ENCODE measurements at places on chromosomes 13 and 19.

- no peak overlapping the region for H3K4me3 ChIP-seq
- H3K36me3 ChIP-seq: no peaks in the 10 kb centered on the region
- H3K4me1 ChIP-seq: no peaks in the 10 kb centered on the region
- H3K27ac ChIP-seq: no peak overlapping the region
- no peaks in the 10 kb centered on the region for H3K27me3 ChIP-seq
- DNase-seq: no peak
Measured at GRCh38 chr13:42561752-42562467, 12.0 kb upstream of the TNFSF11 start.

DNA sequence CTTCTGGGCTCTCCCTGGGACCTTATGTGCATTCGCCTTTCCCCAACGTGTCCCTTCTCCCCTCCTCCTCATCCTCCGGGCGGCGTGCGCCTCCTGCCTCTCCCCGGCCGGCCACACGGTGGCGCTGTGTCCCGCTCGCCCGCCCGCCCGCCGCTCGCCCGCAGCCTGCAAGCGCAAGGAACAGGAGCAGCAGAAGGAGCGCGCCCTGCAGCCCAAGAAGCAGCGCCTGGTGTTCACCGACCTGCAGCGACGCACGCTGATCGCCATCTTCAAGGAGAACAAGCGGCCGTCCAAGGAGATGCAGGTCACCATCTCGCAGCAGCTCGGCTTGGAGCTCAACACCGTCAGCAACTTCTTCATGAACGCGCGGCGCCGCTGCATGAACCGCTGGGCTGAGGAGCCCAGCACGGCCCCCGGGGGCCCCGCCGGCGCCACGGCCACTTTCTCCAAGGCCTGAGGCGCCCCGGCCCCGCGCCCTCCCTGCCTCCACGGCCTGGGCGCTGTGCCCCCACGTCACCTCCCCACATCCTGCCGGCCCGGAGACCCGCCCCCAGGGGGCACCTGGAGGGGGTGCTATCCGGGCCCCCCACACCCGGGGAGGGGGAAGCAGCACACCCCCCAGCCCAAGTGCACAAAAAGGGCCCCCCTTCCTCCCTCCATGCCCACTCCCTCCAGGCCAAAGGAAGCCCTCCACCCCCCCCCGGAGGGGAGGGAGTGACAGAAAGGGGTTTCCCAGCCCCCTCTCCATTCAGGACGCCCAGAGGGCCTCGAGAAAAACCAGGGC lies 21.9 kb downstream of the ONECUT3 start:
- H3K27me3 ChIP-seq: no peaks in the 10 kb centered on the region
- DNase-seq: no peak
- H3K4me1 ChIP-seq: peaks cover 46% of the 10 kb centered on the region
- no peak overlapping the region for H3K27ac ChIP-seq
- H3K36me3 ChIP-seq: peaks cover 51% of the 10 kb centered on the region

- no peaks in the 10 kb centered on the region for H3K36me3 ChIP-seq
- no peaks in the 10 kb centered on the region for H3K27me3 ChIP-seq
- no peaks in the 10 kb centered on the region for H3K4me1 ChIP-seq
Measured at GRCh38 chr13:86840250-86841191, 830.6 kb upstream of the SLITRK5 start.

DNA sequence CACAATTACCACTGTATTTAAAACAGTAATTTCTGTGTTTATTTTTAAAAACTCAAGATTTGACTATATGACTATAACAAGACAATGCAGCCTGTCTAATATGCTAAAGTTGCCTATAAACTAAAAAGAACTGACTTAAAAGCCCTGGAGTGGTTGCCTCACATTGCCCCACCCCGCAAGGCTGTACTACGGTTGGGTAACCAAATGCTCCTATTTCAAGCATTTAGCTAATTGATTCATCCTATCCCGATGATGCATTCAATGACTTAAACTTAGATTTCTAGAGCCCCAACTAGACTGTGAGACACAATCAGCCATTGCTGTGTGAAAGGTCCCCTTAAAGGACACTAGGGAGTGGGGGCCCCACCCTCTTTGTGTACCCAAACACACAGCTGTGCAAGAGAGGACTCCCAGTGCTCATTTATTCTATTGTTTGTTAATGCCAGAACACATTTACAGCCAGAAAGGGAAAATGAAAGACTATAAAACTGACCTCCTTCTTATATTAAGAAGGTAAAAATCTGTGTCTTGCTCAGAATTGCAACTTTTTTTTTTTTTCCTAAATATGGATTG lies 66.9 kb downstream of the MIPEP start:
- H3K27me3 ChIP-seq: no peaks in the 10 kb centered on the region
- H3K36me3 ChIP-seq: no peaks in the 10 kb centered on the region
- no peak for DNase-seq
- no peaks in the 10 kb centered on the region for H3K4me1 ChIP-seq

- H3K27ac ChIP-seq: peak overlapping the region; percentile 83
- DNase-seq: peak; percentile 72
- peak overlapping the region; percentile 94 for H3K4me3 ChIP-seq
Measured at GRCh38 chr19:57850553-57851017, 926 bp downstream of the ZNF587 start.

- H3K4me3 ChIP-seq: no peak overlapping the region
- DNase-seq: no peak
- no peaks in the 10 kb centered on the region for H3K27me3 ChIP-seq
- H3K36me3 ChIP-seq: peaks cover 5% of the 10 kb centered on the region
- no peak overlapping the region for H3K27ac ChIP-seq
- H3K4me1 ChIP-seq: no peaks in the 10 kb centered on the region
Measured at GRCh38 chr13:113607056-113607888, 22.7 kb downstream of the TFDP1 start.

DNA sequence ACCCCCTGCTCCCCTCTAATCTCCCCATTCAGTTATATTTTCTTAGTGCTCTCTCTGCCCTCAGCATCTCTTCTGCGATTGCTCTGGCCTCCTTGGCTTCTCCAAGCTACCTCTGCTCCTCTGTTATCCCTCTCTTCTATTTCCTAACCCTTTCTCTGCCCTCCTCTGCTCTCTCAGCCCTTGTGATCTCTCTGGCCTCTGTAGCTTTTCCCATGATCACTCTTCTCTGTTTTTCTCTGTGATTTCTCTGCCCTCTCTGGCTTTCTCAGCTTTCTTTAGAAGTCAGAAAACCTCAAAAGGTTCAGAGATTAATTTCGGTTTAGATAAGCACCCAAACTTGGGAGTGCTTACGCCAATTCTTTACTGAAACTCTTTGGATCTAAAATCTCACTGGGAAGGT lies 795.0 kb downstream of the DIAPH3 start:
- no peak overlapping the region for H3K27ac ChIP-seq
- H3K27me3 ChIP-seq: no peaks in the 10 kb centered on the region
- no peak for DNase-seq
- H3K36me3 ChIP-seq: no peaks in the 10 kb centered on the region

DNA sequence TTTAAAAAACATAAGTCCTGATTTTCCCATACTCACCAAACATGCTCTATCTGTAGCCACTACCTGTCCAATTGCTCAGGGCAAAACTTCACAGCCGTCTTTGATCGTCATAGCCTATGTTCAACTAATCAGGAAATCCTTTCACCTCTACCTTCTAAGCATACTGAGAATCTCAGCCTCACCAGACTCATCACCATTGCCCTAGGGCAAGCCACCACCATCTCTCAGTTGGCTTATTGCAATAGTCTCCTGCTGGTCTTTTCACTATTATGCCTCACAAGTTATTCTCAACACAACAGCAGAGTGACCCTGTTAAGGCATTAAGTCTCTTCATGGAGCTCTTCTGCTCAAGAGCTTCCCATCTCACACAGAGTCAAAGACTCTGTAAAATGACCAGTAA lies 260.4 kb upstream of the MAB21L1 start:
- H3K36me3 ChIP-seq: no peaks in the 10 kb centered on the region
- no peak for DNase-seq
- H3K4me1 ChIP-seq: no peaks in the 10 kb centered on the region
- no peak overlapping the region for H3K4me3 ChIP-seq
- H3K27ac ChIP-seq: no peak overlapping the region

- no peaks in the 10 kb centered on the region for H3K4me1 ChIP-seq
- H3K27me3 ChIP-seq: no peaks in the 10 kb centered on the region
- no peak for DNase-seq
Measured at GRCh38 chr13:102231479-102231878, 170.4 kb downstream of the FGF14 start.

DNA sequence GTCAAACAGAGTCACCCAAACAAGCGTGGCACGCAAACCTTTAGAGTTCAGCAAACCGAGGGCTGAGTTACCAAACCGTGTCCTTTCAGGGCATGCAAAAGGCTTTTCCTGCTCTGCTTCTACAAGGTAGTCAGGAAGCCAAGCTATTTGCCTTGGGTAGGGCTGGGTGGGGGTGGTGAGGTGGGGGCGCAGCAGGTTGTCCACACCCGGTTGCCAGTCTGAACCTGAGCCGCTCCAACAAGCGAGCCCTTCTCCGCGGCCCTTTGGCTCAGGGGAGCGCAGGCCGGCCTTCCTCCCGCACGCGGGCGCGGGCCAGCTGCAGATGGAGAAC lies 347 bp upstream of the CLDN10 start:
- H3K4me1 ChIP-seq: peaks cover 4% of the 10 kb centered on the region
- H3K27ac ChIP-seq: no peak overlapping the region
- H3K27me3 ChIP-seq: no peaks in the 10 kb centered on the region
- no peak for DNase-seq
- H3K36me3 ChIP-seq: peaks cover 16% of the 10 kb centered on the region

GRCh38 chr19:58429745-58430144 lies 10.2 kb downstream of the ZNF132 start:
- no peak for DNase-seq
- H3K27ac ChIP-seq: no peak overlapping the region
- H3K36me3 ChIP-seq: no peaks in the 10 kb centered on the region
- H3K4me3 ChIP-seq: no peak overlapping the region
- H3K4me1 ChIP-seq: no peaks in the 10 kb centered on the region

- no peaks in the 10 kb centered on the region for H3K4me1 ChIP-seq
- H3K4me3 ChIP-seq: peak overlapping the region; percentile 61
- H3K36me3 ChIP-seq: peaks cover 24% of the 10 kb centered on the region
Measured at GRCh38 chr19:13098277-13099072, 4.2 kb downstream of the LYL1 start.

DNA sequence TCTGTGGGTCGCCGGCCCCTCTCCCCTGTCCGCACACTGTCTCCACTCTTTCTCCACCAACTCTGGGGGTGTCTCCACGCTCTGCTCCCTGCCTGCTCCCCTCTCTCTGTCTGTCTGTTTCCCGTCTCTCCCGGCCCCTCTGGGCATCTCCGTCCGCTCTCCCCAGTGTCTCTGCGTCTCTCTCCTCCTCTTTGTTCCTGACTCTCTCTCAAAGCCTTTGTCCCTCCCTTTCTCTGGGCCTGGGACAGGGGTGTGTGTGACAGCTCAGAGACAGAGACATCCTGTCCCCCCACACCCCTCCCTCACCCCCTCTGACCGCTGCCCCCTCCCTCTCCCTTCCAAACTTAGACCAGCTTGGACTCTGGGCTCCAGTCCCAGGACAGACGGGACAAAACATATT lies 668 bp upstream of the SBK3 start:
- H3K4me1 ChIP-seq: peaks cover 44% of the 10 kb centered on the region
- peaks cover 43% of the 10 kb centered on the region for H3K27me3 ChIP-seq
- peak overlapping the region; percentile 66 for H3K27ac ChIP-seq

DNA sequence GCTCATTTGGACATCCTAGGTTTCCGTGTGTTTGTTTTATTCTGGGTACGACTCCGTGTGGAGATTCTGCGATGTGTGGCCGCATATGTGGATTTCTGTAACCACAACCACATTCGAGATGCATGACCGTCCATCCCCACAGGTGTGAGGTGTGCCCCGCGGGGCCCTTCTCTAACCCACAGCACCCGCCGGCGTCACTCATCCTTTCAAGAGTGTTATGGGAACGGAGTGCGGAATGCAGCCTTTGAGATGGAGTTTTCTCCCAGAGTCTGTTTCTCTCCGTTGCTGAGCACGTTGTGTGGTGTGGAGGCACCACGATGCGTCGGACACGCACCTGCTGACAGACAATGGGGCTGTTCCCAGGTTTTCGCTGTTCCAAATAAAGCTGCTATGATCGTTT lies 40.0 kb downstream of the C13orf46 start:
- no peaks in the 10 kb centered on the region for H3K36me3 ChIP-seq
- H3K27ac ChIP-seq: no peak overlapping the region
- H3K27me3 ChIP-seq: peaks cover 21% of the 10 kb centered on the region
- no peak for DNase-seq
- no peaks in the 10 kb centered on the region for H3K4me1 ChIP-seq

GRCh38 chr19:51293571-51294210 lies 17.8 kb upstream of the IGLON5 start:
- peaks cover 89% of the 10 kb centered on the region for H3K27me3 ChIP-seq
- H3K27ac ChIP-seq: no peak overlapping the region
- H3K36me3 ChIP-seq: no peaks in the 10 kb centered on the region
- no peak for DNase-seq
- H3K4me1 ChIP-seq: no peaks in the 10 kb centered on the region
- no peak overlapping the region for H3K4me3 ChIP-seq

GRCh38 chr13:45850027-45850613 lies 1.4 kb downstream of the SIAH3 start:
- H3K4me3 ChIP-seq: no peak overlapping the region
- no peak overlapping the region for H3K27ac ChIP-seq
- DNase-seq: no peak
- H3K27me3 ChIP-seq: peaks cover 12% of the 10 kb centered on the region

DNA sequence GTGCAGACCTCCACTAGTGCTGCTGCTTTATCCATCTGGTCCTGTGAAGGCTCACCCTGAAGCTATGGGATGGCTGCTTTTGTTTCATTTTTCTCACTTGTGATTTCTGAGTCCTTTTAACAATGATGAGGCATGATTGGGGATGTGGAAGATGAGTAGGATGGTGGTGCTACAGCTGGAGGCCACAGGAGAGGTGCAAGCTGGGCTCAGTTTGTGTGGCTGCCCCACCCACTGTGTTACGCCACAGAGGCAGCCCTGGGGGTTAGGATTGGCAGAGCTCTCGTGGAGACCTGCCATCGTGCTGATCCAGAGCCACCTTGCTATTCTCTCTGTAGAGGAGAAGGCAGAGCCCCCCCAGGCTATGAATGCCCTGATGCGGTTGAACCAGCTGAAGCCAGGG lies 19.6 kb upstream of the QTRT1 start:
- H3K27ac ChIP-seq: no peak overlapping the region
- no peak for DNase-seq
- no peaks in the 10 kb centered on the region for H3K27me3 ChIP-seq
- peaks cover 60% of the 10 kb centered on the region for H3K36me3 ChIP-seq
- H3K4me3 ChIP-seq: no peak overlapping the region

- H3K36me3 ChIP-seq: peaks cover 13% of the 10 kb centered on the region
- H3K4me3 ChIP-seq: no peak overlapping the region
- H3K27me3 ChIP-seq: peaks cover 33% of the 10 kb centered on the region
Measured at GRCh38 chr19:940591-941291, 14.9 kb downstream of the ARID3A start.
